ENCODE measurements at places on chromosomes 7 and 10. TPM values are rescaled to one million over a fixed set of nuclear protein-coding genes. Genes with fewer than 3 reads are reported as not detected.

Gene DEPP1
- total RNA-seq, result 0.15 TPM

GRCh38 chr7:75055830-75056772, 17.5 kb downstream of the RCC1L start:
- peak; percentile 63 for DNase-seq

GRCh38 chr10:94310369-94310768, 52.4 kb downstream of the NOC3L start:
- DNase-seq, result no peak

Gene TOMM7
- 383 TPM for total RNA-seq

DNA sequence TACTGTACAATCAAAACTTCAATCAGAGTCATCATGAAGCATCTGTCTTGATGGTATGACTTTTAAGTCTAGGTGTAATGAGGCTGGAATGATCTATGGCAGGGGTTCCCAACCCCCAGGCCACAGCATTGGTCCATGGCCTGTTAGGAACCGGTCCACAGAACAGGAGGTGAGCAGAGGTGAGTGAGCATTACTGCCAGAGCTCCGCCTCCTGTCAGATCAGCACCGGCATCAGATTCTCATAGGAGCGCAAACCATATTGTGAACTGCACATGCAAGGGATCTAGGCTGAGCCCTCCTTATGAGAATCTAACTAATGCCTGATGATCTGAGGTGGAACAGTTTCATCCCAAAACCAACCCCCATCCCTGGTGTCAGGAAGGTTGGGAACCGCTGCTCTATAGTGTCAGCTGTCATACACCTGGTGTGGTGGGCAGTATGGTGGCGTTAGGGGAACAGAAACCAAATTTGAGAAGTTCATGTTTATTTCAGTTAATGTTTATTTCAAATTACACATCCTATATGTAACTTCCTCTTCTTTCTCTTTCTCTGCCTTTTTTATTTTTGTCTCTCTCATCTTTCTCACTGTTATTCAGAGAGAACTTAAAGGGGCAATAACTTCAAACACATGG, 432.6 kb downstream of the TNS3 start:
- no peak for DNase-seq

Gene PARG
- 22.6 TPM for total RNA-seq

- DNase-seq, result peak; percentile 96
These were observed 98.4 kb upstream of the PODXL start for GRCh38 chr7:131654668-131655326.

Gene STOX1
- total RNA-seq, result 0.80 TPM

GRCh38 chr7:39042670-39043069, 65.0 kb downstream of the POU6F2 start:
- DNase-seq, result no peak

Gene CRYGN
- 0.17 TPM for total RNA-seq

DNA sequence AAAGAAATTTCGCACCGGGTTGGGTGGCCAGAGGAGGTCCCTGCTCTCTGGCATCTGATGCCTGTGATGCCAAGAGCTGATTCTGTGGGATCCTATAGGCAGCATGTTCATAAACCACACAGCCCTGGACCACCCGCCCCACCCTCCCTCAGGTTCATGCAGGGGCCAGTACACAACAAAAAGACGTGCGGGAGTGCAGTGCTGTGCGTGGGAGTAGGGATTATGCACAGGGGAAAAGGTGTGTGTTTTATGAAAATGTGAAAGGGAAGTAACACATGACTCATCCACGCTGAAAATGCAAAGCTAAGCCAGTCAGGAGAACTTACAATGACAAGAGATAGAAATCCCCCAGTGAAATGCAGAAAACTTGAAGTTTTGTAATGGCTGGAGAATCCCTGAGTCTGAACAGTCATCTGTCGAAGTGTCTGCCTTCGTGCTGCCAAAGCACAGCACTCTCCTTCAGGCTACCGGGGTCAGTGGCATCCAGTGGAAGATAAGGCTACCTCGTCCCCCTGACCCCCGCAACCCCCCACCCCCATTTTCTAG, 1.1 kb downstream of the KIAA1217 start:
- DNase-seq, result peak; percentile 61

GRCh38 chr7:87038993-87039690, 20.3 kb downstream of the ELAPOR2 start:
- peak; percentile 8 for DNase-seq

DNA sequence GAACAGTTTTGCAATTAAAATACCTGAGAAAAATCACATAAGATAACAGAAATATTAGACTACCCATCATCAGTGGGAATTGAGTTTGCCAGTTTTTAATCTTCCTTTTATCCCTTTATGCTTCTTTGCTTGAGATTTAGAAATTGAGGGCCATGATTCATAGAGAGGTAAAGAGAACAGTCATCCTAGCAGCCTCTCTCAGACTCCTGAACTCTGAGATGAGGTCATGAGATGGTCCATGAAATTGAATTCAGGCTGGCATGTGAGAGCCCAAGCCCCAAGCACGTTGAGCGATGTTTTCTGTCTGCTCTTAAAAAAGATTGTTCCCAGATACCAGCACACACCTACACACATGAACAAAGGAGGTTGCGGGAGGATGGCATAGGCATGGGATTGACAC, 91.1 kb downstream of the CREB5 start:
- DNase-seq, result no peak

Measured in Daoy (cell line).